ENCODE measurements at places on chromosomes 11 and 22.

DNA sequence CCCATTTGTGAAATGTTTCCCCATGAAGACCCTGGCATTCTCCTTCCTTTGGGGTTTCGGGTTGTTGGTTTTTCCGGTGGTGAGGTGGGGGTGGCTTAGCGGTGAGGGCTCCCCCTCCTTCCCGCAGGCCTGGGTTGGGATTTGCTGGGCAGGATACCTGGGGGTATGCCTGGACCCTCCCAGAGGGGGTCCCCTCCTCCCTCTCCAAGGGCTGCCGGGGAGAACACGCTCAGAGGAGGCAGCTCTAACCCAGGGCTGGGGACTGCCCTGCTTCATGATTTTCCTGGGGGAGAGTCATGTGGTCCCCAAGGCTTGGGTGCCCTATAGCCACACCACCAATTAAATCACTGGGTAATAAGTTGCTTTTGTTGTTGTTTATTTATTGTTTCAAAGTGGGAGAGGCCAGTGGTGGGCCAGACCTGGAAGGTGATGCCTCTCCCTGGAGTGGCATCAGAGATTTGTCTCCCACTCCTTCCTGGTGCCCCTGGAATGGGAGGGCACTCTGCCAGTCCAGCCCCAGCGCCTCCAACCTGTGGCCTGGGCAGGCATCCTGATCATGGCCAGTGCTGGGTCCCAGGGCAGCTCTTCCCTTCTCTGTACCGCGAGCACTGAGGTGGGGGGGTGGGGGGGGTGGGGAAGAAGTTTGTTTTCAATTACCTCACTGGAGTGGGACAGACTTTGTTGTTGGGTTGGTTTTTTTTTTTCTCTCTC, 1.3 kb upstream of the CLCF1 start:
- DNase-seq = no peak

DNA sequence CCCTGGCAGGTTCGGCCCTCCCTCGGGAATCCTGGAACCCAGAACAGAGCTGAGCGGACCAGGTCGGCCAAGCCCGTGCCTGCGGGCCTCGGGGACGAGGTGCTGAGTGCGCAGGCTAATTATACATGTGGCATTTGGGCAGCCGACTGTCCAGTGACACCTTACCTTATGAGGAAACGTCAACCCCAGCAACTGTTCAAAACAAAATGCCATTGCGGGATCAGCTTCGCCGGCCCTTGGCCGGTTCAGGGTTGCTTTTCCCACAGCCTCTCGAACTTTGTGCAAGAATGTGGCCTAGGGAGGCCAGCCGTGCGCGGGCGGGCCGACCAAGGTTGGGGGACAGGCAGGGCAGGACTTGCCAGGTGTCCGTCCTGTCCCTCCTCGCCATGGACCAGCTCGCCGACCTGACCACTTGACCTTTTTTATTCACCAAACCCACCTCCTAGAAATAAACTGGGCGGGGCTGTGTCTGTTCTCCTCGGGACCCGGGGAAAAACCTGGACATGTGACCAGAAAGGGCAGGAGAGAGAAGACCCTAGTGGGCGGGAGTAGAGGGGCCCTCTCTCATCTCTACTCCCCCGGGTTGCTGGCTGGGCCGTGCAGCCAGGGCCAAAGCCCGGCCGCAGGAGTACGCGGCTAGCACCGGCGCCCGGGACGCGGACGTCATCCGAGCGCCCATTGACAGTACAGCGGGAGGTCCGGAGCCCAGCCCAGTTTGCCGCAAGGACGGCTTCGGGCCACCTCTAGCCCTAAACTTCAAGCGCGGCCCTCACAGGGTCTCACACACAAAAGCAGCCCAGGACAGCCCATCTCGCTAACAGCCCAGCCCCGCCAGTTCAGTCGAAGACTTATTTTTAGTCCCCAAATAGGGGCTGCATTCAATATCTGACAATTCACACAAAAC, 134.3 kb upstream of the C11orf58 start:
- peak; percentile 18 for DNase-seq

- no peak for DNase-seq
Measured at GRCh38 chr11:104588970-104589369, 309.3 kb downstream of the CASP12 start.

GRCh38 chr11:134589129-134589528, 177.1 kb upstream of the B3GAT1 start:
- no peak for DNase-seq

DNA sequence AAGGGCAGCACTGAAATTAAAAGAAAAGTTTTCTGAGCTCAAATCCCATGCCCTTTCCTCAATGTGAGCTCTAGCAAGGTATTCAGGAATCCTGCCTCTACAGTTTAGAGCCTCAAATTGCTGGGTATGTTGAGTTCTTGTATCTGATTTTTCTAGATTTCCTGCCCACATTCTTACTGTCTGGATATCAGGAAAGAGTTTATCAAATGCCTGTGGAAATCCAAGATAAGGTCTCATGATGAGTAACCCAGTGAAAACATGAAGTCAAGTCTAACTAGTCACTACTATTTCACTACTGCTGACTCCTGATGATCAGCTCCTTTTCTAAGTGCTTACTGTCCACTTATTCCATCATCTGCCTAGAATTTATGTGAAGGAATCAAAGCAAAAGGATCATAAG, 29.8 kb downstream of the LIMK2 start:
- no peak for DNase-seq

DNA sequence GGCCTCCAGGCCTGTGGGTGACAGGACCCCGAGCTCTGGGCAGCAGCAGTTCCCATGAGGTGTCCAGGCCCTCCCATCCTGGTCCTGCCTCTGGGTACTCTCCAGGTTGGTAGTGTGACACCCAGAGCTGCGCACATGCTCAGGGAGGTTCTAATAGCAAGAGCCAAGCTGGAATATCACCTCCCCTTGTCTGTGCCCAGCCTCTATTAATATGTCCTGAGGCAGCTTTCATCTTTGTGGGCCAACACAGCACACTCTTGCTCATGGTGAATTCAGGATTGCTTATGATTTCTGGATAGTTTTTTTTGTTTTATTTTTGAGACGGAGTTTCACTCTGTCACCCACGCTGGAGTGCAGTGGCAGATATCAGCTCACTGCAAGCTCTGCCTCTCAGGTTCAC, 3.3 kb downstream of the P2RX6 start:
- DNase-seq = no peak

Measured in suppressor macrophage (primary cell).